ENCODE measurements at places on chromosomes 2 and 18.

- no peak for DNase-seq
Observed at GRCh38 chr18:51137026-51137729, 60.3 kb downstream of the MEX3C start.

GRCh38 chr2:83191316-83191715 is 1267.8 kb downstream of the SUCLG1 start:
- DNase-seq: no peak

DNA sequence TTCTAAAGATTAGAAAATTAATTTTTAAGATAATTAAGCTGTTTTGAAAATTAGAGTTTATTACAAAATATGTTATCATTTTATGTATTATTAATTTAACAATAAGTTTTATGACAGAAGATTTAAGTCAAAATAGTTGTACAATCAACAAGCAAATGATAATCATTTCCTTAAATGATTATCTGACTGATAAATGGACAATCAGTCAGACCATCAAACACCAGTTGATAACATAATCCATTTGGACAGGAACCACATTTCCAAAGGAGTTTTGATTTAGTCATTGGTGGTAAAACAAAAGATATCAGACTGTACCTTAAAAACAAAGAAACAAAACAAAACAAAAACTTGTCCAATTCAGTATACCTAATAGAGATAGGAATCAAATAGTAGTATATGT is 1.9 kb downstream of the TFPI start:
- DNase-seq: no peak

DNA sequence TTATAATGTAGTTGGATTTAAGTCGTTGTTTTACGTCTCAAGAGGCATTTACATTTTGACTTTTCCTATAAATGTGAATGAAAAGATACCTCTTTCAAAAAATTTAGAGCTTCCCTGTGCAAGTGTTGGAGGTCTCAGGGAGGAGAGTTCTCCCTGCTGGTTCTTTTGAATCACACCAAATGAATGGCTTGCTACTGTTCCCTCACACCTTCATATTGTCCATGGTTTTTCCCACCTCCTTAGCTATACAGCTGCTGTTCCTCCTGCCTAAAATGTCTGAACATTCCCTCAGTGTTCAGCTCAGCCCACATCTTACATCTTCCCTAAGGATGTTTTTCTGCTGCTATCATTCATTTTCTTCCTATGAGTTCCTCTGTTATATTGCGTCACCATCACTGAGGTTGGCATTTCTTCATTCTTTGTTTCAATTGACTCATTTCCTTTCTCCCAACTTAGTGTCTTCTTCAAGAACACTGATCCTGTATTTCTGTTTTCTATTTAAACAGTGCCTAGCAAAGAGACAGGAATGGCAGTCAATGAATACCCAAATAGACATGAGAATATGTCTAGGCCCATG is 46.0 kb downstream of the COX7A2L start:
- DNase-seq: no peak

- DNase-seq: peak; percentile 45
Observed at GRCh38 chr2:29844713-29845326, 76.6 kb downstream of the ALK start.

DNA sequence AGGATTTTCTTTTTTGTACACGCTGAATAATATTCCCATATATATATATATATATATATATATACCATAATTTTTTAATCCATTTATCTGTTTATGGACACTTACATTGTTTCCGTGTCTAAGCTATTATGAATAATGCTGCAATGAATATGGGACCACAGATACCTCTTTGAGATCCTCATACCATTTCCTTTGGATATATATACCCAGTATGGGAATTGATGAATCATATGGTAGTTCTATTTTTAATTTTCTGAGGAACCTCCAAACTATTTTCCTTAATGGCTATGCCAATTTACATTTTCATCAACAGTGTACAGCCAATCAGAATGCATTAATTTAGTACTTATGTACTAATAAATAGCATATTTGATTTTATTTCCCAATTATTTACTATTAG is 53.1 kb downstream of the MERTK start:
- no peak for DNase-seq

- DNase-seq: no peak
Observed at GRCh38 chr2:47008381-47009252, 93.0 kb upstream of the MCFD2 start.

- no peak for DNase-seq
Observed at GRCh38 chr2:174717273-174717672, 47.0 kb downstream of the CHRNA1 start.

- peak; percentile 95 for DNase-seq
Observed at GRCh38 chr2:54545702-54546450, 89.7 kb downstream of the SPTBN1 start.

- no peak for DNase-seq
Observed at GRCh38 chr18:3305933-3306332, 44.0 kb downstream of the MYL12B start.

DNA sequence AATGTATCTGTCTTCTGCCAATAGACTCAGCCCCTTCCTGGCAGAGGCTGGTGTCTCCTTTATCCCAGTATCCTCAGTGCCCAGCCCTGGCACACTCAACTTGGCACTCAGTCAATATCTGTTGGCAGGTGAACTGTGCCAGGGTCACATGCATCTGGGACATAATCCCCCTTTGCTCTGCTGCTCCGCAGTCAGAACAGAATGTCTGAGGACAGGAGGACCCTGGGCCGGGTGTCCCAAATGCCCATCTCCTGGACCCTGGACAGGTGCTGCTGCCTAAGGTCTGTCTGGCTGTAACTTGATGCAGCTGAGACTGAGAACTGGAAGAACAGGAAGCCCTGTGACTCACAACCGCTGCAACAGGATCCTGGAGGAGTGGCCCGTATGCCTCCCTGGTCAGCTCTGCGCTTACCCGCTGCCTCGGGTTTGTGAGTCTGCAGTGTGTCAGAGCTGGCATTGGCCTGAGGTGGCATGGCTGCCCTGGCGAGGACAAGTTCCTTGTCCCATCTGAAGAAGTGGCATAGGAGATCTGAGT is 11.4 kb downstream of the HK2 start:
- peak; percentile 85 for DNase-seq

DNA sequence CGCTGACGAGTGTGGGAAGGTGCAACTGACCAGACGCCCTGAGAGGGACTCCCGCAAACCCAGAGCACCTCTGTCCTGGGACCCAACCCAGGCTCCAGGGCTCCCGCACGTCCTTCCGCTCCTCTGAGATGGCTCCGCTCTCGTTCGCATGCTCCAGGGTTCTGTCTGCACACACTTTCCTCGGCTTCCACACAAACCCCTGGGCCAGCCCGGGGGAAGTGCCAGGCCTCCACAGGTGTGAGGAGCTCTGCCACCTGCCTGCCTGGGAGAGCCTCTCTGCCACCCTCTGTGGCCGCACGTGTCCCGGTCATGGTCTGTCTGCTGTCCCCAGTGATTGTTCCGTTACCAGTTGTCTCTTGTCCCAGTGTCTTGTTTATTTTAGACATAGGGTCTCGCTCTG is 222.9 kb downstream of the HDAC4 start:
- no peak for DNase-seq

- no peak for DNase-seq
Observed at GRCh38 chr18:13318731-13319501, 100.4 kb downstream of the LDLRAD4 start.

- no peak for DNase-seq
Observed at GRCh38 chr2:72996117-72996502, 75.4 kb downstream of the SFXN5 start.

GRCh38 chr2:68762665-68763064 is 28.1 kb downstream of the ARHGAP25 start:
- no peak for DNase-seq

- DNase-seq: no peak
Observed at GRCh38 chr2:236063994-236064393, 104.2 kb downstream of the GBX2 start.
